ENCODE measurements at places on chromosomes 1 and 21.

GRCh38 chr1:2001773-2002411 lies 1.7 kb downstream of the CFAP74 start:
- no peak for DNase-seq

DNA sequence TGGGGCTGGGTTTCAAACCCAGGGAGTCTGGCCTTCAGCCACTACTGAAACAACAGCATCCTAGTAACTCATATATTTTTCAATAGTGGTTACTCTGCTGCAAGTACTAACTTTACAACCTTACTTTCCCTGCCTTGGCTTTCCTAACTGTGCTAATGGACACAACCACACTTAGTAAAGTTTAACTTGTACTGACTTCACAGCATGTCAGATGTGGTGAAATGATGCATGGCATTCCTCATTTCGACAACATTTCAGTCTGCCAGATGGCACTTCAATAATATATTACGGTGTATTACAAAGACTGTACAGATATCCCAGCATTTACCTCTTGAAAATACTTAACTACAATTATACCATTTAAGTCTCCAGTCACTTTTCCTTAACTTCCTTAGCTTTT lies 27.8 kb downstream of the LRRC7 start:
- no peak for DNase-seq

DNA sequence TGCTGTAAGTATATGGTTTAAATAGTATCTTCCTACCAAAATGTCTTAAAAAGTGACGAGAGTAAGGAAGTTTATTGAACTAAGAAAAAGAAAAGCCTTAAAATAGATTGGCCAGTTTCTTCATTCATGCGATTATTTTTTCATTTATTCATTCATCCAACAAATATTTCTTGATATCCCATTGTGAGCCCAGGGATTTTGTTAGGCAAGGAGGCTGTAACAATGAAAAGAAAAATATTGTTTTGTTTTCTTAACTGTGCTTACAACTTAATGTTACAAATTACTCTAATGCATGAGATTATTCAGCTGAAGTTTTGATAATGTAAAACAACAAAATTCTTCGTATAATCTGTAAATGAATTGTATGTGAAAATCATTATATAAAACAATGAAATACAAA lies 882.0 kb downstream of the LTN1 start:
- DNase-seq, result no peak

DNA sequence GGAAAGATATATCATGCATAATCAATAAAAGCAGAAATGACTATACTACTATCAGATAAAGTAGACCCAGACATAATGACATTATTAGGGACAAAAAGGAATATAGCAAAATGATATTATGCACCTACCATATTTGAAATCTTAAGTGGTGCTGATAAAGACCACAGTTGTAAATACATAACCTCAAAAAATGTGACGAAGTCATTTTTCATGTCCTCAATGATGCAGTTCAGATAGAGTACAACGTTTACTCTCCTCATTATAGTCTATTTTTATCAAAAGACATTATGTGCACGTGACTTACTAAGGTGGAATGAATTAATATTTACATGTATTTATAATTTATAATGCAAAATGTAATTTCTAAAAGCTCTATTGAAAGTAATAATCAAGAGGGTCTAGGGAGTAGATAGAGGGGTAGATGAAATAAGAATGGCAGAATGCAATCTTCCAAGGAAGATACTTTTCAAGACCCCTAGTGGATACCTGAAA lies 61.7 kb upstream of the TNFSF4 start:
- no peak for DNase-seq

- peak; percentile 42 for DNase-seq
Measured at GRCh38 chr1:225603538-225604354, 49.2 kb downstream of the ENAH start.

DNA sequence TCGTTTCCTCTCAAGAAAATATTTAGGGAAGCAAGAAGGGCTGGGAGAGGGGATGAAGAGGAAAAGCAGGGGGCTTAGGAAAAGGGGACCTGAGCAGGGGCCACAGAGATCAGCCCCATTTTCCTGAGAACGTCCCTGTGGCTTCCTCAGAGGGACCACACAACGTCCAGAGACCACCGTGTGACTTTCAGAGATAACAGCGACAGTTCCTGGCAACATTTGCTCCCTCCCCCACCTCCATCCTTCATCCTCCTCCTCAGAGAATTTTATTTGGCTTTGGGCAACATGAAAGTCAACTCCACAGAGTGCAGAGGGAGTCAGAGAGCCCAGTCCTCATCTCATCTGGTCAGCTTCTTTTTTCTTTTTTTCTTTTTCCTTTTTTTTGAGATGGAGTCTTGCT lies 50.9 kb downstream of the RUNX1 start:
- DNase-seq, result no peak

DNA sequence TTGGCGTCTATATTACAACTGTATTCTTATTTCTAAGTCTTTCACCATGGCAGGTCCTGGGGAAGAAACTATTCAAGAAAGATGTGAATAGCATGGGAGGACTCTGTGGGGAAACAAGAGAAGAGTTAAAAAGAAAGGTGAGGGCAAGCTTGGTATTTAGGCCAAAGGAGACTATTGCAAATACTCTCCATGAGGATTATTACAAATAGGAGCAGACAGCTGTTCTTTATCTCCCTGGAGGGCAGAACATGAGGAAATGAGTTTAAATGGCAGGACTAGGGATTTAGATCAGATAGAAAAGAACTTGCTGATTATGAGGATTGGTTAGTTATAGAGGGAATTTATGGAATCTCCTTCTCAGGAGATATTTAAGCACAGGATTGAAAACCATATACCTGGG lies 186.8 kb downstream of the CDC7 start:
- no peak for DNase-seq

GRCh38 chr1:185441605-185442004 lies 124.6 kb upstream of the IVNS1ABP start:
- DNase-seq, result no peak

- no peak for DNase-seq
Measured at GRCh38 chr1:21149430-21149854, 27.3 kb downstream of the EIF4G3 start.

DNA sequence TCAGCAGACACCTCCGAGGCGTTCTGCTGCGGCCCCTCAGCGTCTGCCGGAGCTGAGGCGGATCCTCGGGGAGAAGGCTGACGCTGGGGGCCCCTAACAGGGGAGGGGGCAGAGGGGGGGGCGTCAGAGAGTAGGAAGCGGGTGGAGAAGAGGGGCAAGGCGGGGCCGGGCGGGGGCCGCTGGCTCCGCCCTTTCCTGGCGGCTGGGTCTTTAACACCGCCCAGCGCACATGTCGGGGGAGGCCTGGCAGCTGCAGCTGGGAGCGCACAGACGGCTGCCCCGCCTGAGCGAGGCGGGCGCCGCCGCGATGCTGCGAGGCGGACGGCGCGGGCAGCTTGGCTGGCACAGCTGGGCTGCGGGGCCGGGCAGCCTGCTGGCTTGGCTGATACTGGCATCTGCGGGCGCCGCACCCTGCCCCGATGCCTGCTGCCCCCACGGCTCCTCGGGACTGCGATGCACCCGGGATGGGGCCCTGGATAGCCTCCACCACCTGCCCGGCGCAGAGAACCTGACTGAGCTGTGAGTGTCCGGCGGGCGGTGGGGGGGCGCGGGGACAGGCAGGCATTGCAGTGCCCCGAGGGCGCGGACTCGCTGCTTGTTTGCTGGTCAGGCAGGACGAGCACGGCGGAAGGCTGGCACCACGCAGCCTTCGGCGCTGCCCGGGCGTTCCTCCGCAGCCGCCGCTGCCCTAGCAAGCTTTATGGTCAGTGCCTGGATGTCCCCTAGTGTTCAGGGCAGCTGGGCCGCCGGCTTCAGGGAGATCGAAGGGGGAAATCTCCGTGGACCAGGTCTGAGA lies at the start of gene NTRK1:
Gene NTRK1, plus strand, starts transcription at position 238 of the 796 bp plus-strand sequence. Its CDS starts 70 bp downstream, at position 308.
- peak; percentile 63 for DNase-seq

GRCh38 chr1:44801491-44802305 lies 1.5 kb downstream of the PLK3 start:
- DNase-seq, result no peak

GRCh38 chr1:160127865-160128523 lies 12.4 kb downstream of the ATP1A2 start:
- DNase-seq, result peak; percentile 43

DNA sequence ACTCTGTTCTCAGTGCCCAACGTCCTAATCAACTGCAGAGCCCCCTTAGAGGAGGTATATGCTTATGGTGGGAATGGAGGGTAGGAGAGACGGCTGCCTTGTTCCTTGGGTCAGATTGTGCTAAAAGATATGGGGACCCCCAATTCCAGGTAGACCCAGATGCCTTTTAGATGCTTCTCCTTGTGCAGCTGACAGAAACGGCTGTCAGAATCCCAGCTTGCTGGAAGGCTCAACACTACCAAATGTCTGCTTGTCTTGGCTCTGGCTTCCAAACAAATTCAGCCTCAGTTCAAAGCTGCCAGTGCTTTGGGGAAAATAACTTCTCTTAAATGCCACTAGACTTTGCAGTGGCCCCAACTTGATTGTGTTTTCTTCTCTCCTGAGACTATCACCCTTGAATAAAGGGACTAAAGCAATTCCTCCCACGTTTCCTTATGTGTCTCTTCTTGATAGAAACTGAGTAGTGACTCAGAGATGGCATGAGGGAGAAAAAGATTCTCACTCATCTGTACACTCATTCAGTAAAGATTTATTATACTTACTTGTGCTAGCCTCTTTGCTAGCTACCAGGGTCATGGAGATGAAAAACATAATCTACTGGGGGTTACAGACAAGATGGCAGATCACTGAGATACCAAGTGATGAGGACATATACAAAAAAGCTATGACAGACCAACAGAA lies 3.4 kb upstream of the RNF19B start:
- no peak for DNase-seq

- peak; percentile 79 for DNase-seq
Measured at GRCh38 chr1:231590453-231591198, 36.0 kb upstream of the DISC1 start.

- no peak for DNase-seq
Measured at GRCh38 chr1:228350179-228350742, 56.4 kb downstream of the TRIM11 start.

DNA sequence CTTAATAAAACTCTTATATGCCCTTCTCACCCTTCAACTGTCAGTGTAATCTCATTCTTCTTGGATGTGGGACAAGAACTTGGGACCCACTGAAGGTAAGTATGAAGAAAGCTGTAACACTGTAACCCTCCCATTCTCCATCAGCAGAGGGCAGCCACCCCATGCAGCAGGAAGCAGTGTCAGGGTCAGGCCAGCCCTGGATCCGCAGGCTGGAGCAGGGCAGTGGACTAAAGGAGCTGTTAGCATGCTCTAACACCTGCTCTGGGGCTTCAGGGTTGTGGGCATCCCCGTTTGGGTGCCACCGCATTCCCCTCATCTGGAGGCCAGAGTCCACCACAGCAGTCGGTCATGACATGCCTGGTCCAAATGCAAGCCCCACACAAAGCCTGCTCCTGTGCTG lies 156.5 kb downstream of the HIVEP3 start:
- DNase-seq, result peak; percentile 23

GRCh38 chr1:21898326-21899200 lies 38.5 kb downstream of the HSPG2 start:
- no peak for DNase-seq

- DNase-seq, result no peak
Measured at GRCh38 chr1:209564849-209565248, 18.7 kb upstream of the CAMK1G start.

DNA sequence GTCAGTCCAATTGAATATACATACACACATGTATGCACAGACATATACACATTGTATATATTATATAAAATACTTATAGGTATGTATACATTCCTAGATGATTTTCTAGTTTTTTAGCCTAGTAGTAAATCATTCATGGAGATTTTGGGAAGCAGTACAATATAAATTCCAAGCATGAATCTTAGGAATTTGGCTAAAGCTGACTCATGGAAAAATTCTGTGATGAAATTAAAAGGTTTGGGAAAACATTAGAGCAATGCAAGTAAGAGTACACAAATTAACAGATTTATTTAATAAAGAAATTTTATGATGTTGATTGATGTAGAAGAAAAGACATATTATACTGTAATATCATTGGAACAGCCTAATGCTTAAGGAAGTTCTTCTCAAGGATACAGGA lies 43.7 kb upstream of the PTGFR start:
- no peak for DNase-seq

DNA sequence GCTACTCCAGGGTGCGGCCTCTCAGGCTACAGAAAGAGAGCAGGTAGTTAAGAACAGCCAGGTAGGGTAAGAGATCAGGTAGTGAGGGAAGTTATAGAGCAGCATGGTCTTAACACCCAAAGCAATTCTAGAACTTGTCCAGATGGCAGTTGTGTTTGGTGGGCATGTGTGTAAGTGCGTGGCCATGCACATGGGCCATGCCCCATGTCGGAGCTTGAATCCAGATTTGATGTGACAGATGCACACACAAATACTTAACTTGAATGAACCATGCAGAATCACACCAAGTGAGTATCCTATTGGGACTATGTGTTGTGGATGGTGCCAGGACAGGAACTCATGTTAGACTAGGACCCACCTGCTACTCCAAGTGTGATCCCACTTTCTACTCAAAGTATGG lies 145.7 kb upstream of the HMGB4 start:
- no peak for DNase-seq

- no peak for DNase-seq
Measured at GRCh38 chr1:198143797-198144196, 13.0 kb upstream of the NEK7 start.

DNA sequence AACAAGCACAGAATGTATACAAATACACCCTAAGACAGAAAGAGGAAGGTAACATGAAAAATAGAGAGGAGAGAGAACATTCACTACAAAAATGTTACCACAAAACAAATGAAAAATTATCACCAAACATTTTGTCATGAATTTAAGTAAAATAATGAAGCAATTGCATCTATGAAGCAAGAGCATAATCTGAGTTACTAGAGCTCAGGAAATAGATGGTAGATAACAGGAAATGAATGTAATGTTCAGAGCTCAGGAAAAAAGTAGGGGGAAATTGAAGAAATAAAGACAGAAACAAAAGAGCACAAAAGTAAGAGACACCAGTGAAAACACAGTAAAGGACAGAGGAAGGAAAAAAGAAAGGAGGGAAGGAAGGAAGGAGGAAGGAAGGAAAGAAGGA lies 19.4 kb downstream of the SEC16B start:
- no peak for DNase-seq
